Suppressor macrophage treated with lipopolysaccharide for 1 hour (primary cell): ENCODE measurements at places on chromosomes 5 and 9.

GRCh38 chr9:15262581-15262980, 44.4 kb downstream of the TTC39B start:
- DNase-seq = no peak

DNA sequence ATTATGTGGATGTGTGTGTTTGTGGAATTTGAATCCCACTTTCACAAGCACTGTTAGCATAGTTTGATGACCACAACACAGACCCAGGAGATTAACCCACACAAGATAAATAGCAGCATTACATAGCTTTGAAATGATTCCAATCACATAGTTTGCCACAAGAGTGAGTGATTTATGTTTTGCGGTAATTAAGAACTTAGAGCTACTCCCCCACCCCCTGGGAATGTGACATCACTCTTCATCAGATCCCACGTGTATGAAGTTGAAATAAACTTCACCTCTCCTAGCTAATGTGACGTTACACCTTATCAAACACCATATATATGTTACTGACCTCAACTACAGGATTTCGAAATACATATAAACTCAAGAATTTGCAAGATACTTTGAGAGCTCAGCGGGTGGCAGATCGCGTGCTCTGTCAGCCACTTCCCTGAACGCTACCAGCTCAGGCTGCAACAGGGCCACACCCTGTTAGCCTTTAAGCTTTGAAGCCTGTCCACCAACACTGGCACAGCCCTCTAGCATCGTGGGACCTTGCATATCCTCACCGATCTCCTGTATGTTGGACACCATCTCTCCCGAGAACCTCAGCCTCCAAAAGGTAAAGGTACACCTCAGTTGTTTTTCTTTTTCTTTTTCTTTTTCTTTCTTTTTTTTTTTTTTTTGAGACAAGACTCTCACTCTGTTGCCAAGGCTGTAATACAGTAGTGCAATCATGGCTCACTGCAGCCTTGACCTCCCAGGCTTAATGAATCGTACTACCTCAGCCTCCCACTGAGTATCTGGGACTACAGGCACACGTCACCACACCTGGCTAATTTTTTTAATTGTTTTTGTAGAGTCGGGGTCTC, 1.7 kb upstream of the AGTPBP1 start:
- peak; percentile 70 for DNase-seq

GRCh38 chr9:107387409-107387808, 102.2 kb downstream of the KLF4 start:
- no peak for DNase-seq

DNA sequence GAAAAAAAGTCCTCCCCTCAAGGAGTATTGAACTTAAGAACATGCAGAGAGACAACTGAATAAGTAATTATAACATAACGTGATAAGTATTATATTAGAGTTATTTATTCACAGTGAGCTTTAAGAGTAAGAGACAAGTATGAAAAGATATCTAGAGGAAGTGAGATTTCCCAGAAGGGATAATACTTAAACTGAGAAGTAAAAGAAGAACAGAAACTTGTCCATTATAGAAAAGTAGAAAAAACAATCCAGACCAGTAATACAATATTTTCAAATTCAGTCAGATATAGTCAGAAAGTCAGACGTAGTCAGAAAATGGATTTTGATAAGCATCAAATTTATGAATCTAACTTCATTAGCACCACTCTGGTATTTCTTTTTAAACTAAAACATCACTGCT, 613.0 kb upstream of the CCNG1 start:
- no peak for DNase-seq

DNA sequence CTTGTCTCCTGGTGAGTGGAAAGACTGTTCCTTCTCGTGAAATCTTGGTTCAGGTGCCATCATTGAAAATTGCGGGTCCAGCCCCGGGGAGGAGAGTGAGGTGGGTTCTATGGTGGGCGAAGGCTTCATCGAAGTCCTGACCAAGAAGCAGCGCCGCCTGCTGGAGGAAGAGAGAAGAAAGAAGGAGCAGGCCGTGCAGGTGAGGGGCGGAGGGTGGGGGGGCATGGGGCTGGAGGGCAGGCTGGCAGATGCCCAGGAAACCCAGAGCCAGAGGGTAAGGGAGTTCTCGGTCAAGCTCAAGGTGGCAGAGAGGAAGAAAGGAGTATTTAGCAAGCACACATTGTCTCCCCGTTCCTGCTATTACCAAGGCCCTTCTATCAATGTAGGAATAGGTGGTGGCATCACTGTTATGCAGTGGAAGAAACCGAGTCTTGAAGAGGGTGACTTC, 24.3 kb upstream of the POMT1 start:
- peak; percentile 62 for DNase-seq
